ENCODE measurements at places on chromosomes 1 and 21. TPM values are rescaled to one million over a fixed set of nuclear protein-coding genes. Genes with fewer than 3 reads are reported as not detected.

ETV3L gene
- under 0.01 TPM for total RNA-seq

- DNase-seq: no peak
Observed at GRCh38 chr1:169886422-169886821, 7.3 kb downstream of the SCYL3 start.

- no peak for DNase-seq
Observed at GRCh38 chr21:21661741-21662140, 663.5 kb downstream of the NCAM2 start.

DNA sequence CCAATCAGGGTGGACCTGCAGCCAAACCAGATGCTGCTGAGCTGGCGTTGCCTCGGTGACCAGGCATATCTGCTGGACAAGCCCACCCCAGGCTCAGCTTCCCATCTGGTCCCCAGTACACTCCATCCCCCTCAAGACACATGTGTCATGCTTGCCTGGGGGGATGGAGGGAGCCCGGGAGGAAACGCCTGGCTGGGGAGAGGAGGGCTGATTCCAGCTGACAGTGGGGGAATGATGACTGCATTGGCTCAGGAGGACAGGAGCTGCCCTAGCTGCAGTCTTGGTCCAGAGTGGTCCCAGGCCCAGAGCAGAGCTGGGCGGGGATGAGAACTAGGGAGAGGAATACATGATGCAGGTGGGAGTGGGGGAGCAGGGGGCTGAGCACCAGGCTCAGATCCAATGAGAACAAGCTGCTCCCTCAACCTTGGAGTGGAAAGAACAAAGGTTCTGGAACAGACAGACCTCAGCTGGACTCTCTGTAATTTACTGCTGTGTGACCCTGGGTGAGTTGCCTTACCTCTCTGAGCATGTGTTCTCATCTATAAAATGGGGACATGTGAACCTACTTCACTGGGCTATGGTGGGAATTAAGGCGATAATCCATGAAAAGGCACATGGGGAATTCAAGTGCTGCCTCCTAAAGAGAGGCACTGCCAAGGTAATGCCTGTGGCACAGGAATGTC, 23.1 kb upstream of the ECE1 start:
- DNase-seq: peak; percentile 36

DNA sequence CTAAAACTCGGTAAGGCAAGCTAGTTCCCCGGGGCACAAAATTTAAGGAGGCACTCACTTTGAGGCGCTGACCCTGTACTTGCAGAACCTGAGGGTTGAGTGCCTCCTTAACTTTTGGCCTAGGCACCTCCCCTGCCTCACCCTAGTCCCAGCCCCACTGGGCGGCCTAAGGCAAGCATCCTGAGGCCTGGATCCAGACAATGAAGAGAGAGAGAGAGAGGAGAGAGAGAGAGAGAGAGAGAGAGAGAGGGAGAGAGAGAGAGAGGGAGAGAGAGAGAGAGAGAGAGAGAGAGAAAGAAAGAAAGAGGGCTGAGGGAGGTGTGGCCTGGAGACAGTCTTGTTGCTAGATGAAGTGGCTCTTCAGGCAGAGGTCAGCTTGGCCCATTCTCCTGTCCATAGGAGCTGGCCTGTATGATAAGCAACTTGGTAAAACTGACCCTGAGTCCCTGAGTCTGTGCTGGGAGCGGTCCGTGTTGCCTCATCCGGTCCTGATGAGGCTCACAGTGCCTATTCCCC, 7.4 kb upstream of the LRRN2 start:
- no peak for DNase-seq

GRCh38 chr1:119053917-119054316, 65.8 kb upstream of the TBX15 start:
- no peak for DNase-seq

DNA sequence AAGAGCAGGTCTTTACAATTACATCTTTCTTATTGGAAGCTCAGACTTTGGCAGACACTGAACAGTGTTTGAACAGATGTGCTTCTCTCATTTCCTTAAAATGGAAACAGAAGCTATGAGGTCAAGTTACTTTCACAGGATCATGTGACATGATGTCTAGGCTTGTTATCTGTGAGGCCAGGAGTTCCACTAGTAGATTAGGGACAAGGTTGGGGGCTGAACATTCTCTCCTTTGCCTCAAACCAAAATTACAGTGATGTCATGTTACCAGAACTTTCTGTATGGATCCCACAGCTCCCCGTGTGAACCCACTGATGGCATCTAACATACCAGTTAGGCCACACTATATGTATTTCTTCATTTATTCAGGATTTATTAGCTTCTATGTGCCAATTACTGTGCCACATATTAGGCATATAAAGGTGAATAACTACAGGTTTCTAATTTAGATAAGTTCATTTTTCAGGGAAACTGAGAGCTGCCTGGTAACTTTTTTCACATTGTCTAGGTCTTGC, 6.0 kb downstream of the DYNLT5 start:
- DNase-seq: peak; percentile 61

- no peak for DNase-seq
Observed at GRCh38 chr1:23114424-23115079, 54.1 kb downstream of the LUZP1 start.

DNA sequence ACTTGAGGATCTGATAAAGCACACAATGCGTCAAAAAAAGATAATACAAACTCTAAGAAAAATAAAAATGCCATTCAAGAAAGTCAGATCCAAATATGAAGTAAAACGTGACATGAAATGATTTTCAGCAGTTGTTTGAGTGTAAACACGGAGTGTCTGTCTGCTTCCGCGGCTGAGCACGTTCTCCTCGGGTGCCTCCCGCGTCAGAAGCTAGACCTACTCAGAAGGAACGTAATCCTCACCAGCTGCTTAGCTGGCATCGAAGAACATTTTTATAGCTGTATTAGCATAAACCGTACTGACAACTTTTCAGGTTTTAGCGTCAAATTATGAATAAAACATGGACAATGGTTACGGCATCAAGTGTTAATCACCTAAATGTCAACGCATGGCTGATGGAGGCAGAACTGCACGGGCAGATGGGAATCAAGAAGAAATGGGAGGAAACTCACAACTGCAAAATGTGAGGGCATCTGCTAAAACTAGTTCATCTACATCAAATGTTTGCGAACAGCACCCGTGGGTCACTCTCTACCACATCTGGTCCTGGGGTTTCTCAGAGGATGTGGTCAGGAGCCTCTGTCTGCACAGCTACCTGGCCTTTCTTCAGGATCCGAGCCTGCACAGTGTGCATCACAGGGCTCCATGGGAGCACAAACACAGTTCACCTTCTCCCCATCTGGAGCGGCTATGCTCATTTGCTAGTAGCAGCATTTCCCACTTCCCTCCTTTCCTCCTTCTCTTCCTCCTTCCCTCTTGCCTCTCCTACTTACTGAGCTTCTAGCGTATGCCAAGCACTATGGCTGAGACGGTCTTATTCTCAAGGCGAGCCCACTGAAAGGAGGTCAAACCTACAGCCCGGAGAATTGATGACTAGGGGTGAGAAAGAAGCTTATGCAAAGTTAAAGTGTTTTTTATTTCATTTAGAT, 40.0 kb downstream of the RCAN1 start:
- DNase-seq: no peak

Data from dermis microvascular lymphatic vessel endothelial cell (primary cell).